Activated CD8-positive, alpha-beta T cell treated with anti-CD3 and anti-CD28 coated beads, Interleukin-2, amount 10 ng/mL, durations not matched to agents 7 days and 5 days (primary cell): ENCODE measurements at places on chromosomes 3 and 15.

- DNase-seq: no peak
Measured at GRCh38 chr3:69649120-69650065, 89.9 kb upstream of the MITF start.

DNA sequence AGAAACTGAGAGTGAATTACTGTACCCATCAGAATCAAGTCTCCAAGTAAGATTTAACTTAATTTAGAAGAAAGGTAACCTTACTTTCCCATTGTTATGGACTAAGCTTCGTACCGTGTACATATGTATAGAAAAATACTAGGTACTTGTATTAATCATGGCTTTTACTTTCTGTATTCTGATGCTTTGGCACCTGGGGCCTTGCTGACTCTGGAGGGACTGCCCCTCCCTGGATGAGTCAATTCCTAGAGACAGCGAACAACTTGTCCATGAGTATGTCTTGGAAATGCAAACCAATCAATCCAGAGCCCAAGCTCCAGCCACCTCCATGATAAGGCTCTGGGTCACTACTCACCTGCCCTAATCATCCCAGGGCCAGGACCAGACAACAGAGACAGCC lies 50.0 kb upstream of the DGKG start:
- no peak for DNase-seq

GRCh38 chr15:72382146-72382545 lies 6.3 kb upstream of the HEXA start:
- no peak for DNase-seq

DNA sequence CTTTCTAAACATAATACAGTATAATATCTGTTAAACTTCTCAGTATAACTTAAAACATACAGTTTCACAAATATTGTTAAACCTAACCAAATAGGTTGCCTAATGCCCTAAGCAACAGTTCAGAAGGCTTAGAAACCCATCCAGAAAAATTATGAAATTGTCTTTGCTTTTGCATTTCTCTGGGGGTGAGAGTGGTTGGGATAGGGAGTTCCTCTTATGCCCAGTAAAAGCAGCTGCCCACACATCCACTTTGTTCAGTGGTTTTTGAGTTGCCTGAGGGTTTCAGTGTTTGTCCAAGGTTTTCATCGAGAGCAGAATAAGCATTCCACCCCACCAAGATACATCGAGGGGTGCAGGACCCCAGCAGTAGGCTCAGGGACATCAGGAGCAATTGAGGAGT lies 179.4 kb downstream of the CDIN1 start:
- no peak for DNase-seq

GRCh38 chr15:74422652-74423430 lies 10.9 kb downstream of the SEMA7A start:
- DNase-seq: no peak

- no peak for DNase-seq
Measured at GRCh38 chr3:158103887-158104327, 2.3 kb downstream of the SHOX2 start.

GRCh38 chr3:144810160-144810559 lies 838.5 kb downstream of the DIPK2A start:
- DNase-seq: no peak

GRCh38 chr15:54481819-54482218 lies 503.6 kb downstream of the UNC13C start:
- DNase-seq: no peak

DNA sequence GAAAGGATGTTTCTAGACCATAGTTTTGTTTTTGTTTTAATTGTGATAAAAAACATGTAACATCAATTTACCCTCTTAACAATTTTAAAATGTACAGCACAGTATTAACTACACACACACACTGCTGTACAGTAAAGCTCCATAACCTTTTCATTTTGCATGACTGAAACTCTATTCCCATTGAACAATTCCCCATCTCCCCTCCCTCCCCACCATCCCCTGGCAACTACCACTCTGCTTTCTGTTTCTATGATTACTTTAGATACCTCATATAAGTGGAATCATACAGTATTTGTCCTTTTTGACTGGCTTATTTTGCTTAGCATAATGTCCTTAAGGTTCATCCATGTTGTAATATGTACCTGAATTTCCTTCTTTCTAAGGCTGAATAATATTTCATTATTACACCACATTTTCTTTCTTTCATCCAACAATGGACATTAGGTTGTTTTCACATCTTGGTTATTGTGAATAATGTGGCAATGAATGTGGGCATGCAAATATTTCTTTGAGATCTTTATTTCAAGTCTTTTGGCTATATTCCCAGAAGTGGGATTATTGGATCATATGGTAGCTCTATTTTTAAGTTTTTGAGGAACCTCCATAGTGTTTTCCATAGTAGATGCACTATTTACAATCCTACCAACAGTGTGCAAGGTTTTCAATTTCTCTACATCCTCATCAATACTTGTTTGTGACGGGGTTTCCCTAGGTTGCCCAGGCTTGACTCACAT lies 10.7 kb downstream of the CHST14 start:
- no peak for DNase-seq

DNA sequence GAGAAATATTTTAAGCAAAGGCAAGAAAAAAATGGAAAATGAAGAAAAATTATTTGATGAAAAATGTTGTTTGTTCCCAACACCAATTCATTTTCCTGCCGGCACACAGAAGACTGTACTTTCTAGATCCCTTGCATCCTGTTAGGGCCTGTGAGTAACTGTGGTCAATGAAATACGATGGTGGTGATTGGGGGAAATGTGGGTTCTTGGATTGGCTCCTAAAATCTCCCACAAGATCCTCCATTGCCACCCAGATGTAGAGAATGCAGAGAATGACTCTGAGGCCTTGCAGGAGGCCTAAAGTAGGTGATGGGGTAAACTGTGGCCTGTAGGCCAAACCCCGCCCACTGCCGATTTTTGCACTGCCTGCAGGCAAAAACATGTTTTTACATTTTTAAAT lies 46.3 kb upstream of the C3orf70 start:
- DNase-seq: no peak

- DNase-seq: no peak
Measured at GRCh38 chr3:138919325-138919724, 27.6 kb downstream of the FOXL2 start.

- DNase-seq: no peak
Measured at GRCh38 chr15:82572986-82573385, 32.7 kb upstream of the RPS17 start.

DNA sequence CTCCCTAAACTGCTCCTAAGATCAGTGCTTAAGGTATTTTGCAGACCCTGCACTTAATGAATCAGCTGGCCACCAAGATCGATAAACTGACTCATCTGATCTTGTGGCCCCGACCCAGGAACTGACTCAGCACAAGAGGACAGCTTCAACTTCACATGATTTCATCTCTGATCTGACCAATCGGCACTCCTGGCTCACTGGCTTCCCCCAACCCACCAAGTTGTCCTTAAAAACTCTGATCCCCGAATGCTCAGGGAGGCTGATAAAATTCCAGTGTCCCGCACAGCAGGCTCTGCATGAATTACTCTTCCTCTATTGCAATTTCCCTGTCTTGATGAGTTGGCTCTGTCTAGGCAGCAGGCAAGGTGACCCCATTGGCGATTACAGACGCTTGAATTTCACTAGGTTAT lies 13.5 kb downstream of the HTR3E start:
- DNase-seq: no peak

GRCh38 chr3:43434431-43434830 lies 148.1 kb downstream of the SNRK start:
- no peak for DNase-seq

- no peak for DNase-seq
Measured at GRCh38 chr3:473033-473800, 276.7 kb downstream of the CHL1 start.

GRCh38 chr15:28459279-28459678 lies 73.5 kb downstream of the GOLGA8G start:
- no peak for DNase-seq

DNA sequence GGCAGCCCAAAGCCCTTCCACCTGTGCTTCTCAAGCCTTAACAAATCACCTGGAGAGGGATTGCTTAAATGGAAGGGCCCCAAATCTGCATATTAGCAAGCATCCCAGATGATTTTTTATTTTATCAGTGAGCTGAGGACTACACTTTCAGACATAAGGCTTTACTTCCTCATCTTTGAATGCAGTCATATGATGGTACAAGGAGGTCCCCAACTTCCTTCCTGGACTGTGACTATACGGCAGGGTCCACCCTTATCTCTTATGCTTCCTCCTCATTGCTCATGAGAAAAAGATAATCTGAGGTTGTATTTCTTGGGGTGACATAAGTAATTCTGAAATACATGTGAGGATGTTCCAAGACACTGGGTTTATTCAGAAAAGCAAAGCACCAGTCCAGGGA lies 13.7 kb upstream of the HEG1 start:
- no peak for DNase-seq

DNA sequence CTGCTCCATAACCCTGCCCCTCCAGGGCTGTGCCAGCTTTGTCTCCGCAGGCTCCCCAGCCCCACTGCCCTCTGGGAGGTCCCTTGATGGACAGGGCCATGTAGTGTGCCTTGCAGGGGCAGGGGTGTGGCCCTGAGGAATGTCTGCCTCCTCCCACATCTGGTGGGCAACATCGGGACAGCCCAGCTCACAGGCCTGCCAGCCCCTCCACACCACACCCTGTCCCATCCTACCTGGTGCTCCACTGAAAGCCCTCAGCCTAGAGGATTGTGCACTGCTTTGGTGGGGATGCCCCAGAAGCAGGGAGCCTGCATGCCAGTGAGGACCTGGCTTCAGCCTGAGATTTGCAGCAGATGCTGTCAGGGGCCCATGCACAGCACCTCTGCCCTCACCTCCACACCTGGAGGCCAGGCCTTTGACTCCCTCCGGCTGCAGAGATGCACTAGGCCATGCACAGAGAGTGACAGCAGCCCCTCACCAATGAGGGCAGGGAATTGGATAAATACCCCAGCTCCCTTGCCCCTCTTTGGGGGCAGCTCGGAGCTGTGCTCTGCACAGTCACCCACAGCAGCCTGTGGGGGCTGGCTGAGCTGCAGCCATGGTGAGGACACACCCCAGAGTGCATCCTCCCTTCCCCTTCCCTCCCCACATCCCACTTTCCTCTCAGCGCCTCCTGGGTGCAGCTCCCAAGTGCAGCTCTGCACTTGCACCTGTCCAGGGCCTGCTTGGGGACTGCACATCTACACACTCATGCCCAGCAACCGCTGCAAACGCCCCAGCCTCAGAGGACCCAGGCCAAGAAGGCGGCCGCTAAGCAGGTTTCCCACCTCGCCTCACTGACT lies 2.7 kb downstream of the C3orf22 start:
- no peak for DNase-seq

DNA sequence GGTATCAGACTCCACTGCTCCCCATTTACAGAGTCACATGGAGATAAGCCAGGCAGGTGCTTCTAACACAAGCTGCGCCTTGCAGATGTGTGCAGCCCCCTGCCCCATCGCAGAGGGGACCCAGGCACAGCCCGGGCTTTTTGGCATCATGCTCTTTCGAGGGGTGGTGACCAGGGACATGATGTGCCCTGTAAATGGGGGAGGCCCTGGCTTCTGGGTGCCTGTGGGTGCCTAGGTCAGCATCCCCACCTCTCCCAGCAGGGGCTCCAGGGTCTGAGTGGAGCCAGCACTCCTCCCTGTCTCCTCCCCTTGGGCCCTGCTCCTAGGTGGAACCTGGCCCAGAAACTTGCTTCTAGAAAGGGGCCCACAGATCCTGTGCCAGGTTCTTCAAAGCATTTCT lies 15.2 kb downstream of the TRPM1 start:
- no peak for DNase-seq

- DNase-seq: no peak
Measured at GRCh38 chr3:169405076-169405475, 258.4 kb downstream of the MECOM start.

GRCh38 chr3:81434161-81434560 lies 327.3 kb downstream of the GBE1 start:
- DNase-seq: no peak

DNA sequence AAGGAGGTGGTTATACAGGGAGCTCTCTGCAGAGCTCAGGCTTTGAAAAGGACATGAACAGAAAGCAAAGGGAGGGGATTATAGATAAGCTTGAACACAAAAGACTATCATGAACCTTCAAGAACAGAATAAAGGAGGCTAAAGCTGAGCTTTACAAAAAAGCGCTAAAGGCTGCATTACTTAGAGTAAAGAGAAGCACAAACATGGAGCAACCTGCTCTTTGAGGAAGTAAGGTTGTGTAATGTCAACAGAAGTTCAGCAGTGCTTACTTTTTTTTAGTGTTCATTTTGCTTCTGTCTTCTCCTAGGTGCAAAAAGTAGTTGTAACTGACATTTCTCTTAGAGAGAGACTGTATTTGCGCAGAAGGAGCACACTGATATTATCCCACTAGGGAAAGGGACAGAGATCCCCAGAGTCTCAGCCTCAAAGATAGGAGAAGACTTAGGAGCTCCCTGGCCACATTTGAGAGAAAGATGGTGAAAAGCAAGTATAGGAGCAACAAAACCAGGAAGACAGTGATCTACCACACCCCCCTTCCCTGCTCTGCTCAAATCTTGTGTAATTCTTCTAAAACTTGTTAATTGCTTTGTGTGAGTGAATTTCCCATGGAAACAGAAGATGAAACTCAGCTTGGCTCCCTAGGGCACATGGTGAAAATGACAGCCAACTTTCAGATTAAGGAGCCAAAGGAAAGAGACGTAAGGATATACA lies 54.7 kb downstream of the QTRT2 start:
- no peak for DNase-seq

DNA sequence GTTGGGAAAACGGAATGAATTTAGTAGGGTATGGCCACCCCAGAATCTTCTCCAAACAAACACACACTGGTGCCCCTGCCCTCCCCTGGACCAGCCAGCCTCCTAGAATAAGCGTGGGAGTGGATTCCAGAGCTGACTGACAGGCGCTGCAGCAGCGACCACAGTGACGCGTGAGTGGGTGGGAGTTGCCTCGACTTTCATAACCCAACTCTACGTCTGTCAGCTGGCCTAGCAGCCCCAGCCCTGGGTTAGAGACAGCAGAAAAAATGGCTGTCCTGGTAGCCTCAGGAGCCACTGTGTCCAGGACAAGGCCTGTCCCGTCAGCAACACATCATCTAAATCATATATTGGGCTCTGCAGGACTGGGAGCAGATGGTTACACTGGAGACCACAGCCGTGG lies 10.0 kb downstream of the PLA2G4B start:
- DNase-seq: no peak

- no peak for DNase-seq
Measured at GRCh38 chr3:30684356-30684755, 78.0 kb downstream of the TGFBR2 start.

GRCh38 chr3:50575372-50575771 lies 6.0 kb downstream of the HEMK1 start:
- DNase-seq: no peak

- no peak for DNase-seq
Measured at GRCh38 chr3:3201611-3202010, 22.1 kb upstream of the CRBN start.

DNA sequence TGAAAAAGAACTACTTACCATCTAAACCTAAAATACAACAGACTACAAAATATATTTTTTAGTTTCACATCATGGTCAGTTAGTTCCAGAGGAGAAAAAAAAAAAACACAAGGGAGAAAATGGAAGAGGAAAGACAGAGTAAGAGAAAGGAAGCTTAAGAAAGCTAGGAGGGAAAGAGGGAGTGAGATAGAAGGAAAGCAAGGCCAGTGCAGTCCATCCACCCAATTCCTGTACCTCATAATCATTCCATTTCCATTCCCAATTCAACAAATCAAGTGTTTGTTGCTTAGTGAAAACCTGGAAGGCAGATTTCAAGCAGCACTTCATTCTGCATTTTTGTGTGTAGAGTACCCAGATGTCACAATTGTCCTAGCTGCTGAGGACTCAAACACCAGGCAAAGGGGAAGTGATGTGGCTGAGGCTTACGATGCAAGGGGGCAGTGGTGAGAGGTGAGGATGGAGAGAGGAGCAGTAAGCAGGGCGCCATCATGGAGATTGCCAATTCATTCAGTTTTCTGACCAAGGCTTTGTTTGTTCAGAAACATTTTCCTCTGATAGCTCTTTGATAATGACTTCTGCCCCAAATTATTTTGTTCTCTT lies 83.6 kb upstream of the GSK3B start:
- DNase-seq: no peak
